ENCODE measurements at places on chromosomes 16 and 17.

DNA sequence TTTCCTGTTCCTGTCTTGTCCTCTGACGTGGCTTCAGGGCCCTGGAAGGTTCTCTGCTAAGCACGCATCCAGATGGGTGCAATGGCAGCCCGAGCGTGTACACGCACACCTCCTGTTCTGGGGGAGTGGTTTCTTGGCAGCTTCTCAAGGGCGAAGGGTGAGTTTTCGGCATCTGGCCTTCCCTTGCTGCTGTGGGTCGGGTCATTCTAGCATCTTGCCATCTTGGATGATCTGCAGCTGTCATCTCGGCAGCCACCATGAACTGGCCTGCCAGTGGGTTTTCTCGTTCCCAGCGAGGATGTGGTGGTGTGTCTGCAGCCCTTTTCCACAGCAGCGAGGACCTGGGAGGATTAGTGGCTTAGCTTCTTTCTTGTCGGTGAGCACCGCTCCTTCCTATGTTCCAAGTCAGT lies 10.6 kb downstream of the MSI2 start:
- no peak for DNase-seq

GRCh38 chr17:28154214-28154613 lies 111.7 kb downstream of the NLK start:
- no peak for DNase-seq

GRCh38 chr17:42142371-42142896 lies 12.4 kb downstream of the RAB5C start:
- DNase-seq, result no peak

GRCh38 chr16:35186045-35186759 lies 1726.8 kb downstream of the TP53TG3F start:
- no peak for DNase-seq

DNA sequence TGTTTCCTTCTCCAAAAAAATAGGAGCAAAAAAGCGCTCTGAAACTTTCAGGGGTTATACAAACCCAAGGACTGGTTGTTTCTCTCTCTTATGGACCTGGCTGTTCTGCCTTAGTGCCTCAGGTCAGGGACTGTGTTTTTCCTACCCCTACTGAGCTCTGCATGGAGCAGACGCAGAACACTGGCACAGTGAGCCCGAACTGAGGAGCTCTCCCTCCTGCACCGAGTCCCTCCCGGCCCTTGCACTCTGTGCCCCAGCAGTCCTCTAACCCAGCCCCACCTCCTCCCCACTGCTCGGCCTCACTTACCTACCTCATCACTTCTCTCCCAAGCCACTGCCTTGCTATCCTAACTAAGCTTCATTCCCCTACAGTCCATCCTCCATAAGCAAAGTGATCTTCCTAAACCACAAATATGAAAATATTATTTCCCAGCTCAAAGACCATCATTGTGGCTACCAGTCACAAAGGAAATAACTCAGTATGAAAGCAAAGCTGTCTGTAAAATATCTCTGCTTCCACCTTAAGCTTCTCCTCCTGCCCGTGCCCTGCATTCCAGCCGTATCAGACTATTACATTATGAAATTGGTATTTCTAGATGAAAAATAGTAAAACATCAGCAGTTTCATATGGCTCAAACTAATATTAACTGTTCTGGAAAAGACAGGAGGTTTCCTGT lies 13.6 kb downstream of the MEIOB start:
- no peak for DNase-seq

GRCh38 chr17:75110234-75110937 lies 617 bp downstream of the ARMC7 start:
- DNase-seq, result no peak

GRCh38 chr16:84143784-84144199 lies 1.2 kb downstream of the HSDL1 start:
- no peak for DNase-seq

Measured in RWPE1 (cell line).